ENCODE measurements at places on chromosomes 16 and 17.

DNA sequence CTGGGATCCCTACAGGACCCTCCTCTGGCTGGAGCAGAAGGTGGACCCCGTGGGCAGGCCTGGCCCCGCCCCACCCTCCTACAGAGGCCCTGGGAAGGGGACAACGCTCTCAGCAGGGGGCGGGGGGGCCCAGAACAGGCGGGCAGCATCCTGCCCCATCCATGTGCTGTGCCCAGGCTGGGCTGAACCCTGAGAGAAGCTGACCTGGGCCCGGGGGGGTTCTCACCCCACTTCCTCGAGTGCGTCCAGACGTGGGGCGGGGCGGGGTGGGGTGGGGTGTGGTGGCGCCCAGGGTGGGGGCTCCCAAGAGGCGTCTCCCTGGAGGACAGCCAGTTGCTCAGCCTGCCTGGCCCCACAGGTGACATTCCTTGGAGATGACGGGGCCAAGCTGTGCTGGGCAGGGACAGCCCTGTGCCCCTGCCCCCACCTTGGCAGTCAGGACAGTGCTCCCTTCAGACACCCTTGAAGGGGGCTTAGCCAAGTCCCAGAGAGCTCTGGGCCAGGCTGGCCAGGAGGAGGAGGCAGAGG, 390 bp upstream of the UNC13D start:
- DNase-seq: peak; percentile 90

GRCh38 chr17:65444049-65444448, 117.4 kb downstream of the AXIN2 start:
- no peak for DNase-seq

- DNase-seq: no peak
These were observed 72.3 kb upstream of the MMP2 start for GRCh38 chr16:55406651-55407050.

DNA sequence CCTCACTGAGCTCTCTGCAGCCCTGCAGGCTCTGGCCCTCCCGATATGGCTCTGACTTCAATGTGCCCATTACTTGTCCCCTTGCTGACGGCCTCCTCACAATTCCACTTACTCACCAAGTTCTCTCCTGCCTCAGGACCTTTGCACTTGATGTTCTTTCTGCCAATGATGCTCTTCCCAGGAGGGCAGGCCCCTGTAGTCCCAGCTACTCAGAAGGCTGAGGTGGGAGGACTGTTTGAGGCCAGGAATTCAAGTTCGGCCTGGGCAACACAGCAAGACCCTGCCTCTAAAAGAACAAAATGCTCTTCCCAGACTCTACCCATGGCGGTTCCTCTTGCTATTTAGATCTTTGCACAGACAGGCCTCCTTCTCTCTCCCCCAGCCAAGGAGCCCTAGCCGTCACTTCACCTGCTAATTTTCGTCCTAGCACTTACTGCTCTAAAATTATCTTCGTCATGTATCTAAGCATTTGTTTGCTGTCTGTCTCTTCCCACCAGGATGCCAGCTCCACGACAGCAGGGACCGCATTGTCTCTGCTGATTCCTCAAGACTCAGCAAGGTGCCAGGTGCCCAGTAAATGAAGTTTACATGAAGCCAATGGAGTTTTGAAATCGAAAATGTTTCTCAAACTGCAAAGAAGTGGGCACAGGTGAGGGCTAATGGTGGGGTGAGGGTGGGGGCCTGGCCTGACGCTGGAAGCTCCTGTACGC, 626 bp upstream of the RAI1 start:
- no peak for DNase-seq

DNA sequence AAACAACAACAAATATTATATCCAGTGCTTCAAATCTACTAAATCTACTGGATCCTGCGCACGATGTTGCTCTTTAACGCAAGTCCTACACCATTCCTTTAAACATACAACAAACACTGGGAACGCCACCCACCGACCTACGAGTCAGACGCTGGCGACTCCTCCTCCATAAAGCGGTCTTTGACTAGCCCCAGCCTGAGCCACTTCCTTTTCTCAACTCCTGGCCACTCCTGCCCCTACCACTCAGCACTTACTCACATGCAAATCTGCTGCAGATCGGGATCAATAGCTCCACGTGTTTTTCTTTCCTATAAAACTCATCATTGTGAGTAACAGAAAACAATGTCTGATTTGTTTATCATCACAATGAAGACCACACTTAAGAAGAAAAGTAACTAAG, 32.8 kb upstream of the MNT start:
- DNase-seq: peak; percentile 24

- no peak for DNase-seq
These were observed 19.8 kb downstream of the JPH3 start for GRCh38 chr16:87621976-87622713.

- DNase-seq: no peak
These were observed 3.6 kb downstream of the PIEZO1 start for GRCh38 chr16:88781140-88782077.

- no peak for DNase-seq
These were observed 20.1 kb downstream of the MPRIP start for GRCh38 chr17:17062356-17062755.

- no peak for DNase-seq
These were observed 6.0 kb upstream of the TXNDC11 start for GRCh38 chr16:11748404-11749254.

DNA sequence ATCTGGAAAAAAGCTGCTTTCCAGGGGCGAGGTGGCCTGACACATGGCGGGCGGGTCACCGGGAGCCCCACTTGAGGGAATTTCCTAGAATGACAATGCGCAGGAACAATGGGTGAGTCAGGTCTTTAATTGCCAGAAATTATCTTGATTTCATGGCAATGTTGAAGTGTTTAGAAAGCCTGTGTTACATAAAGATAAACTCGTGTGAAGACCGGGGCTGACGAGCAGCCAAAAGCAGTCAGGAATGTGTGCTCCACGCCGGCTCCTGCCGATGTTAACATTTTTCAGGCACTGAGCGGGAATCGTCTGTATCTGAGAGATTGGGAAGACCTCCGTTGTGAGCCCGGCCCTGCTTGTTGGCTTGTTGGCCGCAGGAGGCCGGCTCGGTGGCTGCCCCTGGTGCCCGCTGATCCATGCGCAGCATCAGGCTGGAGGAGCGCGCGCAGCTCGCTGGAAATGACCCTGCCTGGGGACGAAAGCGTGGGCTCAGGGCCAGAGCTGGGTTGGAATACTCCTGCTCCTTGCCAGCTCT, 353.1 kb downstream of the FOXL1 start:
- peak; percentile 38 for DNase-seq

- DNase-seq: no peak
These were observed 911.1 kb upstream of the EEF2KMT start for GRCh38 chr16:6008670-6009069.

- no peak for DNase-seq
These were observed 30.9 kb upstream of the SEC14L1 start for GRCh38 chr17:77109764-77110359.

DNA sequence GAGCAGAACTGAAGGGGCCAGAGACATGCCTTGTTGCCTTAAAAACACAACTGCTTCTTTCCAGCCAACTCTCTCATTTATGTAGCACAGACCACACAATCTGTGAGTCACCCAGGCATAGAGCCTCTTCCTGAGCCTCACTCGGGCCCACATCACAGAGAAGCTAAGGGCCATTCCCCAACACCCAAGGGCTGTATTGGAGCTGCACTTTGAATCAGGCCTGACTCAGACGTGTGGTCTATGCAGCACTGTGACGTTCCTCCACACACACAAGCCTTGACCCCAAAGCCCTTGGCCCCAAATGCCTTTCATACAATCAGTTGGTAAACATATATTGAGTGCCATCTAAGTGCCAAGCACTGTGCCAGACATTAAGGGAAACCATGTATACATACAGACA, 308.9 kb upstream of the DYNLRB2 start:
- DNase-seq: peak; percentile 75

DNA sequence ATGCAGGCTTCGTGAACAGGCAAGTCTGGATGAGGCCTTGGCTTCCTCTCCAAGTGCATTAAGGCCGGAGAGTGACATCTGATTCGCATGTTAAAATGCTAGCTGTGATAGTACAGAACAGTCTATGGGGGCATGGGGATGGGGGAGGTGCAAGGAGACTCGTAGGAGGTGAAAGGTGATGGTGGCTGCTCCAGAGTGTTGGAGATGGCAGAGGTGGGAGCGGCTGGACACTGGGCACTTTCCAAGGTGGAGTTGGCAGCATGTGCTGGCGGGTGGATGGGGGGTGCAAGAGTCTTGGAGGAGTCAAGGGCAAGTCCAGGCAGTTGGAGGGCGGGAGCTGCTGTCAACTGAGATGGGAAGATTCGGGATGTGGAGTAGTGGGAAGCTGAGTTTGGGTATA, 350.9 kb upstream of the TNRC6C start:
- no peak for DNase-seq

GRCh38 chr17:70767102-70767701, 597.9 kb downstream of the KCNJ2 start:
- peak; percentile 5 for DNase-seq

GRCh38 chr16:9428355-9429005, 337.0 kb downstream of the HAPSTR1 start:
- DNase-seq: no peak

GRCh38 chr17:53635444-53635843, 187.3 kb upstream of the KIF2B start:
- no peak for DNase-seq

GRCh38 chr16:84530590-84530989, 26.1 kb upstream of the MEAK7 start:
- no peak for DNase-seq

- DNase-seq: no peak
These were observed 17.7 kb upstream of the SLC12A3 start for GRCh38 chr16:56847173-56847910.

- no peak for DNase-seq
These were observed 48.3 kb downstream of the C17orf67 start for GRCh38 chr17:56785405-56785804.

- DNase-seq: no peak
These were observed 114.3 kb upstream of the KCNJ16 start for GRCh38 chr17:69960755-69961154.
